ENCODE measurements at places on chromosomes 12 and 14. TPM values are rescaled to one million over a fixed set of nuclear protein-coding genes. Genes with fewer than 3 reads are reported as not detected.

- no peak for DNase-seq
These were observed 1.6 kb upstream of the MSI1 start for GRCh38 chr12:120370343-120371243.

DNA sequence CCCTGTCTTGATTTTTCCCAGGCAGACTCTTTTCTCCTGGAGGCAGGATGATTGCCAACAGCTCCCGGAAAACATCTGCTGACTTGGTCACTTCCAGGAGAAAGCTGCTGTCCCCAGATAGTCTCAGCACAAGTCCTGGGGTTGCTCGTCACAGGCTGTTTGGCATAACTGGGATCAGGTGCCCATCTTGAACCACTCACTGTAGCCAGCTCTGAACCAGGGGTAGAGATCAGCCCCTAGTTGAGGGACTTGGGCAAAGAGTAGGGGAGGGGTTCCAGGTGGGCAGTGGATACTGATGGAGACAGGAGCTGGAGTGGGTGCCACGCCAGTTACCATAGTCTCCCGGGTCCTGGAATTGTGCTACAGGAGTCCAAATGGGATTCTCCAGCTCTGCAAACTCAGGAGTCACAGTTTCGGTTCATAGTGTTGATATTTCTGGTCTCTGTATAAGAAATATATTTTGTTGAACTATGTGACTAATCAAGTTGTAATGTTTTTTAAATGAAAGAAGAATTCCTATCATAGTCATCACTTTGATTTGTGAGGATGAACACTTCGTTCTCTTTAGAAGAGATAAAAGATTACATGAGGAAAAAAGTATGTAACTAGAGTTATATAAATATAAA, 1154.5 kb downstream of the AACS start:
- no peak for DNase-seq

- peak; percentile 41 for DNase-seq
These were observed 116.5 kb downstream of the TMEM132C start for GRCh38 chr12:128383357-128383937.

DNA sequence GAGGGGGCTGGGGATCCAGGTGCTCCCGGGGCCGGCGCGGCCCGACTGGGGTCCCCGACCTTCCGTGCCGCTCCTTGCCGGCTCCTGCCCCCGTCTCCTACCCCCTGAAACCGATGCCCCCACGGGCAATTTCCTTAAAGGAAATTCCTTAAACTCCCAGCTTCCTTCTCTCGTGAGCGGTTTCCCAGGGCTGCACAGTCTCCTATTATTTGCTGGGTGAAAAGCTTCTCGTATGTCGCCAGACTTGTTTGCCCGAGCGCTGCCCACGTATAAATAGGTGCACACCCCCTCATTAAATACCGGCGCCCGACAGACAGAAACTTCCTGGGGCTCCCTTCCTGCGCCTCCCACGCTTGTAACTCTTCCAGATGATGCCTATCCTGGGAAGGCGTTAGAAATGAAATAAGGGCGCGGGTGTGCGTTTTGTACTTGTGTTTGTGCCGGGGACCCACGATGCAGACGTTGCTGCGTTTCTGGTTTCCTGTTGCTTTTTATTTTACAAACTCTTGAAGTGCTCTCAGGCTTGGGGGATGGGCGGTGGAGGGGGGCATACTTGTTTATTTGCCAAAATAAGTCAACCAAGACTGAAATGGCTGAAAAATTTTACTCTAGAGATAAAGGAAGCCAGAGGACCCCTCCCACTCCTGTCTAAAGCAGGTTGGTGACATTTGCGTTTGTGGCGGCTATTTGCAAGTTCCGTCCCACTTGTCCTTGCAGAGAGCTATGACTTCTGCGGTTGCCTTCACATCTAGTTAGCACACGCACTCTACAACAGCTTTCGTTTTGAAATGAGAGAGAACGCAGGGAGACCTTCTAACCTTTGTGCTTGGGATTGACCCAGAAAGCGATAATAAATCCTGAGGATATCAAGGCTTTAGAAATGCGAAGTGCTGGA, 1.0 kb downstream of the HIP1R start:
- peak; percentile 76 for DNase-seq

GRCh38 chr12:31491841-31492598, 98.9 kb downstream of the DENND5B start:
- DNase-seq = no peak

GRCh38 chr12:10018386-10018785, 8.0 kb downstream of the CLEC12B start:
- no peak for DNase-seq

DNA sequence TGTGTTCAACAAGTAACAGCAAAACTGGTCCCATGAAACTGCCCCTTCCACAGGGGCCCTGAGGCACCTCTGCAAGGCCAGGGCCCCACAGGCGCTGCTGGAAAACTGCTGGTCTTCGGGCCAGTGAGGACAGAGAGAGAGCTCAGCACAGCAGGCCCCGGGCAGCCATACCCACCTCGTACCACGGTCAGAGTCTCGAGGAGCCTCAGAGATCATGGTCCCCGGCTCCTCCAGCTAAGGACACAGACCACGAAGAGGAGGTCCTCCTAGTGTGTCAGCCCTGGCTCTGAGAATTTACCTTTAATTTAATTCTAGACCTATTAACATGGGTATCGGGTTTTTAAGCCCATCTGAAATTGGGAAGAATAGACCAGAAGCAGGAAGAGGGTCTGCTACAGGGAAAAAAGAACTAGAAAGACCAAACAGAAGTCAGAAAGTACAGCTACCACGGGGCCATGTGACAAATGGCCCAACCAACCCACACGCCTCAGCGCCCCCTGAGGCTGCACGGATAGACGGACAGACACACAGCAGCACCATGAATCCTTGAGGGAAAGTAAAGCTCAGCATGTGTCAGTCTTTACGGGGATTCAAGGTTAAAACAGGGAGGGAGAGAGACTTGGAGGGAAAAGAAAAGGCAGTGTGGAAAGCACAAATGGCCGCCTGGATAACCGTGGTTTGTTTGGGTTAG, 22.9 kb downstream of the ANKRD9 start:
- peak; percentile 31 for DNase-seq

DNA sequence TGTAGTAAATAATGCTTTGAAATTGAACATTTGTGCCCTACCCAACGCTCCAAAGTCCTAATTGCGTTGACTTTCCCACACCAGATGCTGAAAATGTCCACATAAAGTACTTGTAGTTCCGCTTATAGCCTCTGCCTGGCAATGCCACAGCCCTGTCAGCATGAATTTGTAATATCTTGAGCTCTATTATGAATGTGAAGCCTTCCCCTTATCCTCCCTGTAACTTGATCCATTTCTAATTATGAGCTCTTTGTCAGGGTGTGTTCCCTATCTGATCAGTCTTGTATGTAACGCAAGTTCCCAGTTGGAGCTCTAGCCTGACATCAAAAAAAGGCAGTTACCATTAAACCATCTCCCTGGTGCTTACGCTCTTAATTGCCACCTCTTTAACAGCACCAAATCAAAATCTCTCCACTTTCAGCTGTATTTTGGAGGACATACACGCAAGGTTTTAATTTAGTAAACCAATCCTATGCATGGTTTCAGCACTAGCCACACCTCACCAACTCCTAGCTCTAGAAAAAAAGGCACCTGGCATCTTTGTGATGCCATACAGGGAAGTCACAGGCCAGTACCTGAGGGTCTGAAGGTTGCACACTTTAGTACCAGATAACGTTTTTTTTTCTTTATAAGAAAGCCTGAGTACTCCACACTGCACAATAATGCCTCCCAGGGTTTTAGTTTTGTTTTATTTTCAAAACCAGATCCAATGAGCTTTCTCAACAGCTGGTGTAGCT, 69.3 kb downstream of the EEA1 start:
- no peak for DNase-seq

DNA sequence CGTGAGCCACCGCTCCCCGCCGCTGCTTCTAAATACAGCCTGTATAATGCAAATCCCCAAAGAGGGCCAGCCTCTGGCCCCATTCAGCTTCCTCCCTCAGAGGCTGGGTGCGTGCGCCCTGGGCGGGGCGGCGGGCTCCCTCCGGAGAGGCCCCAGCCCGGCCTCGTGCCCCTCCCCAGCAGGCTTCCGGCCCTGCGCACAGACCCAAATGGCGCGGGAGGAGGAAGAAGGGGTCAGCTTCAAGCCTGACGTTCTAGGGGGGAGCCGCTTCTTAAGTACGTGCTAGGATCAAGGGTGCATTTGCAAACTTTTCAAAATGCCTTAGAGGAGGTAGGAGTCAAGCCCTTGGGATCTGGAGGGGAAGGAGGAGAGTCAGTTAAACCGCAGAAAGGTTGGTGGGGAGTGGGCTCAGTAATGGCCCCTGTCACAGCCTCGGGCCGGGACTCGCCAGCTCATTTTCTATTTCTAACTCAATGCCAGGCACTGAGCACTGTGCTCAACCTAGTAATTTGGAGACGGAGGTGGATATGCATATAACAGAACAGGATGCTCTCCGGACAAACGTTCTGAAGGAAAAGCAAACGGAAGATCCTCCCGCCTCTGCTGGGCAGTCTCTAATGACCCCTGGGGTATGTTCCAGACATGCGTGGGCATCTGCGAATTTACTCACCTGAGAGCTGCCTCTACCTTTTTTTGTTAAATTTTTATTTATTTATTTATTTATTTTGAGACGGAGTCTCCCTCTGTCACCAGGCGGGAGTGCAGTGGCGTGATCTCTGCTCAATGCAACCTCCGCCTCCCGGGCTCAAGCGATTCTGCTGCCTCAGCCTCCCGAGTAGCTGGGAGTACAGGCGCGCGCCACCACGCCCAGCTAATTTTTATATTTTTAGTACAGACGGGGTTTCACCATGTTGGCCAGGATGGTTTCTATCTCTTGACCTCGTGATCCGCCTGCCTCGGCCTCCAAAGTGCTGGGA, 32.3 kb downstream of the NINJ2 start:
- no peak for DNase-seq

GRCh38 chr14:89232265-89233070, 184.6 kb downstream of the FOXN3 start:
- DNase-seq = no peak

DNA sequence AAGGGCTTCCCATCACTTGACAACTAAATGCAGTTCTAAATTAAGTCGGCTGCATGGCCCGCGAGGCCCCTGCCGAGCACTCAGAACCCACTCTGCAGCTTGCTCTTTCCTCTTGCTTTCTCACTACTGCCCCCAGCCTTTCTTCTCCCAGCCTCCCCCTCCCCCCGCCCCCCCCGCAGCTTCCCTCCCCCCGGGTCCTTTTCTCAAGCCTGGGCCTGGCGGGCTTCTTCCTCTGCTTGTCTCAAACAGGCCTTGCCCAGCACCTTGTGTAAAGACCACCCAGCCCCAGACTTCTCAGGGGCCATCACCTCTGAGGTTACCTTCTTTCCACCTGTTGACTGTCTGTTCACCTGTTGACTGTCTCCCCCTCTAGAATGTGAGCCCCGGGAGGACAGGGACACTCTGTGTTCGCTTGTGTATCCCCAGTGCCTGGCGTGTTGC, 1.1 kb downstream of the CYP46A1 start:
- peak; percentile 60 for DNase-seq

DNA sequence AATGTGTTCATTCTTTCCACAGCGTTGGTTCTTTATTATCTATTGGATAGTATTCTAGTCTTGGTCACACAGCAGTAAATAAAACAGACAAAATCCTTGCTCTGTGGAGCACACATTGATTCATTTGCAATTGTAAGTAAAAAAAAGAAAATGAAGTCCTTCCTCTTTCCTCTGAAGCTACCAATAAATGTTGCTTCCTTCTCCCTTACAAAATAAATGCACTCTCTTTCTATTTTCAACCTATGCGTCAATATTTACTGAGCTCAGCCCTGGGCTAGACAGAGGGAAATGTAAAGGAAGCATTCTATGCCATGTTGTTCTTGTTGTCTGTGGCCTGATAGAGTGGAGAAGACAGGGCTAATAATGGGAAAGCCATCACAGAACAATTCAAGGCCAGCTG, 2.9 kb downstream of the ABHD12B start:
- DNase-seq = no peak

GRCh38 chr12:29147731-29148595, 1.1 kb upstream of the FAR2 start:
- no peak for DNase-seq

DNA sequence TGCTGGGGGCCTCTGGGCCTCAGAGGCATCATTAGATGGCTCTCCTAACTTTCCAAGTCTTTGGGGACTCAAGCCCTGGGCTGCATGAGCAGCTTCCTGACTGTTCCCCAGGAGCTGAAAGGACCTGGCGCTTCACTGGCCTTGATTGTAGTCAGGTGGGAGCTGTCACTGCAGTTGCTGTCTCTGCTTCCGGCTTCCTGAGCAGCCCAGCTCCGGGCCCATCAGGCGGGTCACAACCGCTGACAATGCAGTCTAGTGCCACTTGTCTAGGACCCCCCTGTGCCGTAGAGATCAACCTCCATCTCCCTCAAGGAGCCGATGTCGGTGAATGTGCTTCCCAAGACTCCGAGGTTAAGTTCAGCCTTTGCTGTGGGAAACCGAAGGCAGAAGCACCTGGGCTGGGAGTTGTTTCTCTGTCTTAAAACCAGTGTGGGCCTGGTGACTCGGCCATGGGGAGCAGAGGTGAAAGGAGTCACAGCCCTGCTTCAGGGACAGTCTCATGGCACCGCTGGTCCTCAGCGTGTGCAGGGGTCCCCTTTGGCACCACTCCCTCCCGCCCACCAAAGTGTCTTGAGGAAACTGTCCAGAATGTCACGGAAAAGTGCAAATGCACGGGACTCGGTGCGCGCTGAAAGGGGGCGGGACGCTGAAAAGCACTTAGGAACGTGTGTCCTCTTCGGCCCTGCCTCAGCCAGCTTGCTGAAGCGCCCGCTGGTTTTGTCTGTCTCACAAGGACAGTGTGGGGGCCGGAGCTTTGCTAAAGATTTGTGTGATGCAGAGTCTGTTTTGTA, 44.8 kb downstream of the PRIMA1 start:
- no peak for DNase-seq

DNA sequence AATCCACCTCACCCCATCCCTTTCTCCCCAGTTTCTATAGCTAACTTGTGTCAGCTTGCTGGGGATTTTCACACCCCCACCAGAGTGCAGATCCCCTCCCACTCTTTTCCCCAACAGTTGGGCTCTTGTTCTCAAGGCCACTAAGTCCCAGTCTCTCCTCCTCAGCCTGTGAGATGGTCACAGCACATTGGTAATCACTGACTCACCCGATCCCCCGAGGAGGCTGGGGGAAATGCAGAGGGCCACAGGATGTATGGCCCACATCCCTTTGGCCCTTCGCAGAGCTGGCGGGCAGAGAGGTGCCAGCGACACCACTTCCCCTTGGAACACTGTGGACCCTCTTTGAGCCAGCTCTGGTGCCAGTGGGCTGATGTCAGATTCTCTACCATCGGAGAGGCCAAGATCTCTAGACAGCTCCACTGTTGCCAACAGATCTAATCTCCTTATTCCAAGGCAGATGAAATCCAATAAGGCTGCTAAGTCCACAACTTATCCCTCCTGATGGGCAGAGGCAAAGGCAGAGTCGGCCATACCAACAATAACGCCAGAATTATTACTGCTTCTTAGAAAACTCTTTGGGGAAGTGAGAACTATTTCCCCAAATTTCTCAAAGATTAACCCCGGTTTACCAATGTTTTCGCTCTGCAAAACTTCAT, 1.6 kb downstream of the FMNL3 start:
- DNase-seq = no peak

LAG3 gene
- total RNA-seq = 0.57 TPM

SLC2A14 gene
- total RNA-seq = 0.51 TPM

CLEC6A gene
- total RNA-seq = not detected

ERBB3 gene
- 1.5 TPM for total RNA-seq

KRT2 gene
- not detected for total RNA-seq

C12orf43 gene
- 9.1 TPM for total RNA-seq

KRT74 gene
- not detected for total RNA-seq

CCER1 gene
- total RNA-seq = not detected

KLRF1 gene
- not detected for total RNA-seq

KRT75 gene
- total RNA-seq = not detected

NTS gene
- not detected for total RNA-seq

TEX52 gene
- not detected for total RNA-seq

IL23A gene
- not detected for total RNA-seq

CCNB1IP1 gene
- 61.3 TPM for total RNA-seq

All from cardiac septum (tissue), 1 donor.